ENCODE measurements at places on chromosomes 12 and 14.

GRCh38 chr12:87425942-87426554 is 603.2 kb downstream of the C12orf50 start:
- DNase-seq = no peak

- peak; percentile 93 for DNase-seq
These were observed 117.6 kb downstream of the SCARB1 start for GRCh38 chr12:124745891-124746570.

- DNase-seq = no peak
These were observed 37.5 kb downstream of the ZFC3H1 start for GRCh38 chr12:71626098-71626497.

DNA sequence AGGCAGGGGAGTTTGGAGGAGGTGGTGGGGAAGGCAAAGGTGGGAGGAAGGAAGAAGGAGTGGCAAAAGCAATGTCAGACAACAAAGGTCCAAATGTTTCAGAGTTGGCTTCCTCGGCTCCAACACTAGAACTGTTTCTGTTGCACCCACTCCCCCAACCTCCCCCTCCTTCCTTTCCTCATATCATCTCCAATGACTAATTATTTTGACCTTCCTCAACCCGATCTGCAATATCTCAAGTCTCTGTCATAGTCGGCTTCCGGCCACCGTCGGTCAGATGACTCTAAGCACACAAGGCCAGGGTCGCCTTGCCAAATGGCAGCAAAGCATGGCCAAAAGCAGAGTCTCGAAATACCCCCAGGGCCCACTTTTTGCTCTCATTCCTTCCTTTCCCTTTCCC is 637.0 kb upstream of the TBX3 start:
- no peak for DNase-seq

DNA sequence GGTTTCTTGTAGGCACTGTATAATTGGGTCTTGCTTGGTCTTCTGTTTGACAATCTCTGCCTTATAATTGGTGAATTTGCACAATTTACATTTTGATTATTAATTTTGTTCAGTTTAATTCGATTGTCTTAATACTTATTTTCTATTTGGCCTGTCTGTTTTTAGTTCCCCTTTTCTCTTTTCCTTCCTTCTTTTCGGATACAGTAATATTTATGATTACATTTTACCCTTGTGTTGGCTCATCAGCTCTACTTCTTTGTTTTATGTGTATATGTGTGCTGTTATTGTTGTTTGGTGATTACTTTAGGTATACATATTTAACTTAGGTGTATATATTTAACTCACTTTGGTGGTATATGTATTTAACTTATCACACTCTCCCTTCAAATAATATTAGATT is 12.8 kb upstream of the BEGAIN start:
- no peak for DNase-seq

DNA sequence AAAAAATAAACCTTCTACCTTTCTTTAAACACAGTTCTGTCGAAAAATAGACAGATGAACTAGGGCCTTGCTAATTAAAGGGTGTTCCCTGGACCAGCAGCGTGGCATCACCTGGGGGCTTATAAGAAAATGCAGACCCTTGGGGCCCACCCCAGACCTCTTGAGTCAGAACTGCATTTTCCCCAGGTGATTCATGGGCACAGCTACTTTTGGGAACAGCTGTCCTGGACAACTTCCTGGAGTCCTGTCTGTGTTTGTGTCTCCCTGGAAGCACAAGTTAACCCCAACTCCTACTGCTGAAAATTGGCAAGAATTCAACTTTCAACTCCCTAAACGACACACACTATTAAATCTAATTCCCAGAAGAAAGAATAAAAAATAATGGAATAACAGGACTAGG is 17.8 kb downstream of the FBLN5 start:
- no peak for DNase-seq

GRCh38 chr14:76846331-76847047 is 20.3 kb downstream of the LRRC74A start:
- no peak for DNase-seq

DNA sequence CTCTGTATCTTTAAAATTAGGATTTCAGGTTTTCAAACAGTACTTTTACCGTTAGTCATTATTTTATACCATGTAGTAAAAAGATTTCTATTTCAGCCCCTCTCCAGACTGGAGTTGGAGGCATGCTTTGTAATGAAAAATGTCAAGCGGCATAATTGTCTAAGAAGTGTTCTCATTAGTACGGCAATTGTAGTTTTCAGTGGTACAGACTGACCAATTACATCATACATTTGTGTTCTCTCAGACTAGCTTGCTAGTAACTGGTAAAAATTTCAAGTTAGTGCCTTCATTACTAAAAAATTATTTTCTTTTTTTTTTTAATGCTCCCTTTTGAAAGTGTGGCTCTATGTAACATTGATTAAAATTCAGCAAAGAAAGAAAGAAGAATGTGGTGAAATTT is 4.5 kb downstream of the USP30 start:
- no peak for DNase-seq

DNA sequence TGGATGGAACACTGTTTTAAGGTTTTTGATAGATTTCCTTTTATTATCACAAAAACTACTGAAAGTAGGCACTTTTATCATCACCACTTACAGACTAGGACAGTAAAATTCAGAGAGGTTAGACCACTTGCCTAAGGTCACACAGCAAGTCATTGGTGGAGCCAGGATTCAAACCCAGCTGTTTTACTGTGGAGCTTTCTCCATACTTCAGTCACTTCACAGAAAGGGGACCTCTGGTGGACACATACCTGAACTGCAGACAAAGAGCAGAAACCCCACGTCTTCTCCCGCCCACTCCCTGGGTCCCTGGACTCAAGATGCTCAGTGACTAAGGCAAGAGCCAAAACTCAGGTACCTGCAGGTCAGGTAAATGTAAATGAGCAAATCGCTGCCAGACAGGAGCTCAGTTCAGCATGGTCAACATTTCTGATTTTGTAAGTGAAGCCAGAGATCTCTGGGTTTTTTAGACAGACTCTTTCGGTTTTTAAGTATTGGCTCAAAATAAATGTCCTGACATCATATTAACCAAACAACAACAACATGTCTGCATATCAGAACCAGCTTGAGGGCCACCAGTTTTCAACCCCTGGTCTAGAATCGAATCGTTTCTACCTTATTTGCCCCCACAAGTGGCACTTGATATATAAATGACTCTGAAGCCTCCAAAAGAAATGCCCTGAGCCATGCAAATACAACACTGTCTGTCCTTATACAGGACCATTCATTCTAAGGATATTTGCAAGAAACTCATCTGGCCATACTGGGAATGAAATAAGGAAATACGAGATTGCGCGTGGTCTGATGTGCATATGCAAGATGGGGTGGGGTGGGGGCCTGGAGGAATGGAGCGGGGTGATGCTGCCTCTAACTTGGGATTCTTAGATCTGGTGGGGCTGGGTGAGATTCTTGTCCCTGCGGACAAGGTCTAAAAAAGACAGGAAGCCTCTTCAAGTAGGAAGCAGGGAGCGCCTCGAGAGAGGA is 110.9 kb downstream of the KSR2 start:
- DNase-seq = no peak

DNA sequence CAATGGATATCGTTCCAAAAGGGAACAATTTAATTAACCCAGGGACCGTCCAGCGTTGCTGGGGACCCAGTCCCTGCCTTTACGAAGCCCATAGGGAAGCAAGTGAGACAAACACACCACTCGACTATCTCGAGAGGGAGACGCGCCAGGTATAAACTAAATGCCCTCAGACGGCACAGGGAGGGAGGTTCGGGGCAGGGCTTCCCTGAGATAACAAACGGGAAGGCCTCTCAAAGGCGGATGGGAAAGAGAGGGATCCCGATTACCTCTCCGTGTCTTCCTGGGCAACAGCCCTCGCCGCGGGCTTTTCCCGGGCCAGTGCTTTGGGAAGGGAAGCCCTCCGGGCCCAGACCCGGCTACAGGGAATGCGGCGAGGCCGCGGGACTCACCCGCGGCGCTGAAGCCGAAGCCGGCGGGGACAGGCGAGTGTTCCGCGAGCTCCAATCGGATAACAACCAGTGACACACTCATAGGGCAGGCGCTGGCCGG is 390 bp downstream of the BRAP start:
- no peak for DNase-seq

DNA sequence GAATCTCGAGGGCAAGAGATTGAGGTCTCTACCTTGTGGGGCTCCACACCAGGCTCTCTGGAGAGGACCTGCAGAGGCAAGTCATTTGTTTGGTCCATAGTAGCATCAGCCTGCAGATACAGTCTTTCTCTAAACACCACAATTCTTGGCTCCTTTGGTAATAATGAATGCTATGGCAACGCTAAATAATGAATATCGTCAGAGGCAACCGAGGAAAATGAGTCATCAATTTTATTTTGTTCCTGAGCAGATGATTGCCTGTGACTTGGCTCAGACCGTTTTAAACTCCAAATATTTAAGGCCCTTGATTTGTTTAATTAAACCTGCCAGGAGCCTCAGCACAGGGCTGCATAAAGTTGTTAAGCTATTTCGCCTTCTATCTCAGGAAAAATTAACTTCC is 924.1 kb upstream of the TMEM132C start:
- DNase-seq = no peak

DNA sequence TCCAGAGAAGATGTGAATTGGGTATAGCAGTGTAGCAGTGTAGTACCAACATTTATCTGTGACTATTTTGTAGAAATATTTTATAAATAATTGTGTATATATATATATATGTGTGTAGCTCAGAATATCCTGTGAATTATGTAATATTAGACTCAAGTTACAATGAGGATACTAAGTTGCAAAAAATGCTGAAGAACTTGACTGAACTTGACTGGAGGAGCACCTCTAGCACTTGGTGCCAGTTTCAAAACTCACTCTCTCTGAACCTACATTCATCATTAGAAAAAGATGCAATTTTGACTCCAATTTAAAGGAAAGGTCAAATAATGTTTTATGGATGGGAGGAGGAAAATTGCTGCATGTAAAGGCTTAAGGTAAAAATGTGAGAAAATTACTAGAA is 285.7 kb upstream of the LMO3 start:
- no peak for DNase-seq

DNA sequence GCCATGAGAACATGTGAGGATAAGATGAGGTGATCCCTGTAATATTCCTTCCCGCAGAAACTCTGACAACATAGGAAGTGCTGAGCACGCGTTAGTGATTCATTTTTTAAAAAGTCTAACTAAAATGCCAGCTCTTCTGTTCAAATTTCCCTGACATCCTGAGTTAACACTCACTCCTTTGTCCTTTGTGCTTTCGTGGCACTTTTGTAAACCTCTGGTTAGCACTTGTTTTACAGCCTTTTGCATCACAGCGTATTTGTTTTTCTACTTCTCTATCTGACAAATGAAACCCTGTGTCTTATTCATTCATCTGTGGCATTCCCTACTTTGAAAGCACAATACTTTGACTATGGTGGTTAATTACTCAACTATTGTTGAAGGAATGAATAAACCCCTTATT is 313.6 kb downstream of the NUAK1 start:
- no peak for DNase-seq

GRCh38 chr12:82705774-82706173 is 19.1 kb downstream of the TMTC2 start:
- DNase-seq = no peak

DNA sequence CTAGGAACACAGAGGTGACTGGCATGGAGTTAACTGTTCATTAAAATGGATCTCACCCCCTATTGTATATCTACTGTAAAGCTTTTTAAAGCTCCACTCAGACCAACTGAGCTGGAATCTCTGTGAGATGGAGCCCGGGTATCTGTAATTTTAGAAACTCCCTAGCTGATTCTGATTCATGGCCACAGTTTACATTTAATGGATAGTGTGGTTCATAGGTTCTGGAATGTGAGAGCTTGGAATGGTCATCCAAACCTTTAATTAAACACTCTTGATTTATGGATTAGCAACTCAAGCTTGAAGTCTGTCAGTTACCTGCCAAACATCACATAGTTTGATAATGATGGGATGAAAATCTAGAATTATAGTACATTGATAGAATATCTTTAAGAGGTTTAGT is 183.8 kb downstream of the SLC25A21 start:
- DNase-seq = no peak

DNA sequence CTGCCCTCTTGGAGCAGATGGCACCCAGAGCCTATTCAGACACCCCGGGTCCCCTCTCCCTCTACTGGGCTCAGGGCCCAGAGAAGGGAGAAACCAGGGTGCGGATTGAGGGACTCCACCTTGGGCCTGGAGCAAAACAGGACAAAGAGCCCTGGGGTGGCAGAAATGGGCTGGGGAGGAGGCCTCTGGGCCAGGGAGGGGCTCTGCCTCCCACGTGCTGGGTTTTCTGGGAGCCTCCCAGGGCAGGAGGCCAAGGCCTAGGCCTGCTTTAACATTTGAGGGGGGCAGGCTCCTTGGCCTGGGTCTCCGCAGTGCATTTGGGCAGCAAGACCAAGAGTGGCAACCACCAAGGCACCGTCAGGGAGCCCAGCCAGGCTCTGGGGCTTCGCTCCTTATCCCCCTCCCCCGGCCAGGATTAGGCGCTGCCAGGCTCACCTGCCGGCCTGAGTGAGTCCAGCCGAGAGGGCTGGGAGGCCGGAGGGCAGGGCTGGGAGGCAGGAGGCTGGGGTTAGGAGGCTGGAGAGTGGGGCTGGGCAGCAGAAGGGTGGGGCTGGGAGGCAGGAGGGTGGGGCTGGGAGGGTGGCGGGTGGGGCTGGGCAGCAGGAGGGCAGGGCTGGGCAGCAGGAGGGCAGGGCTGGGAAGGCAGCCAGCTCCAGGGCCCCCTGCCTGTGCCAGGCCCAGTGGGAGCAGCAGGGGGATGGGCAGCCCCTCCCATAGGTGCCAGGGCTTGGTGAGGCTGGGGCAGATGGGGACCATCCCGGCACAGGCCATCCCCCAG is 101.8 kb upstream of the EIF5 start:
- DNase-seq = no peak

DNA sequence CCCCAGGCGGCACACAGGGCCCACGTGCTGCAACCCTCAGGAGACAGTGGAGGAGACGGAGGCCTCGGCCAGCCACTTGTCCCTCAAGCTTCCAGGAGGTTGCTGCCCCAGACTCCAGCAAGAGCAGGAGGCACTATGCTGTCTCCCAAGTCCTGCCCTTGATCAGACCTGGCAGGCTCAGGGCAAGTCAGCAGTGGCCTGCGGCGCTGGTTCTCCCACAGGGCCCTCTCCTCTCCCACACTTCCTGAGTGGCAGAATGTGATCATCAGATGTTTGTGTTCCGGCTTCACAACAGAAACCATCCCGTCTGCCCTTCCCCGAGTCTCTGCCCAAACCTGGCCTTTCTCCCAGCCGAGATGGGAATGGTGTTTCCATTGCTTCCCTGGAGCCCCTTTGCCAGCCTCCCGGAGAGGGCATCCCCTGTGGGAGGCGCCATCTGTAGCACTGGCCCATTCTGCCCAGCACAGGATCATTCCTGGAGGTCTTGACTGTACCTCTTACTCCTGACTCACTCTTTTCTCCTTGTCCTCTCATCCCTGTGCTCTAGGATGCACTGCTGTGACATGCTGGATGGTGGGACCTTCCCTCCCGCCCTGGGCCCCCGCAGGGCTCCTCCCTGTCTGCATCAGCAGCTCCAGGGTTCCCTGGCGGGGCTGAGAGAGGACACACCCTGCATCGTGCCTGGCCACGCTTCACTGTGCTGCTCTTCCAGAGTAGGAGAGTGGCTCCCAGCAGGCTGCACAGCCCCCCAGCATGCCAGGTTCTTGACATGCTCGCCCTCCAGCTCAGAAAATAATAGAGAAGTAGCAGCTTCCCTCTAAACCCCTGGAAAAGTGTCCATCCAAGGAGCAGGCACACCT is 114.7 kb upstream of the FKBP4 start:
- no peak for DNase-seq
